ENCODE measurements at places on chromosomes 11 and 22.

GRCh38 chr11:101446238-101446637, 137.6 kb downstream of the TRPC6 start:
- no peak for DNase-seq

DNA sequence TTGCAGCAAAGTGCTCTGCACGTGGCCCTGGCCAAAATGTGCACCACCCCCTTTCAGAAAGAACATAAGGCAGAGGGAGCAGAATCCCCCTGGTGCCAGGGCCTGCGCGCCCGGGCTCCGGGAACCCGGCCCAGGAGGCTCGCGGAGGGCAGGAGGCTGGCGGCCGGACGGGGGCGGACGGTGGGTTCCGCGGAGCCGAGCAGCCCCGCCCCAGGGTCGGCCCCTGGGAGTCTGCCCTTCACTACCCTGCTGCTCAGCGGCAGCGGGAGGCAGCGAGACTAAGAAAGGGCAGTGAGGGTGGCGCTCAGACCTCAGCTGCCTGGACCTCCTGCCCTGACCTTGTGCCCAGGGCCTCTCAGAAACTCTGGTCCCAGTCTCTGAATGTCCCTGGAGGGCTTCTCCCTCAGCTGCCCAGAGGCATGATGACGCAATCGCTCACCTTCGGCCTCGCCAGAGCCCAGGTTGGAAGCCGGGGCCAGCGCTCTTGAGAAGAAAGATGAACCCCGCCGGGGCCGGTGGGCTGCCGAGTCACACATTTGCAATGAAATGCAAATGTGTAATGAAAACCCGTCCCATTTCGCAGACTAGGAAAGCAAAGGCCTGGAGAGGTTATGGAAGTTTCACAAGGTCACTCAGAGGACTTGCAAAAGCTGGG, 1.1 kb upstream of the CLMP start:
- DNase-seq, result no peak

- DNase-seq, result no peak
Observed at GRCh38 chr11:71267807-71268421, 15.5 kb upstream of the SHANK2 start.

DNA sequence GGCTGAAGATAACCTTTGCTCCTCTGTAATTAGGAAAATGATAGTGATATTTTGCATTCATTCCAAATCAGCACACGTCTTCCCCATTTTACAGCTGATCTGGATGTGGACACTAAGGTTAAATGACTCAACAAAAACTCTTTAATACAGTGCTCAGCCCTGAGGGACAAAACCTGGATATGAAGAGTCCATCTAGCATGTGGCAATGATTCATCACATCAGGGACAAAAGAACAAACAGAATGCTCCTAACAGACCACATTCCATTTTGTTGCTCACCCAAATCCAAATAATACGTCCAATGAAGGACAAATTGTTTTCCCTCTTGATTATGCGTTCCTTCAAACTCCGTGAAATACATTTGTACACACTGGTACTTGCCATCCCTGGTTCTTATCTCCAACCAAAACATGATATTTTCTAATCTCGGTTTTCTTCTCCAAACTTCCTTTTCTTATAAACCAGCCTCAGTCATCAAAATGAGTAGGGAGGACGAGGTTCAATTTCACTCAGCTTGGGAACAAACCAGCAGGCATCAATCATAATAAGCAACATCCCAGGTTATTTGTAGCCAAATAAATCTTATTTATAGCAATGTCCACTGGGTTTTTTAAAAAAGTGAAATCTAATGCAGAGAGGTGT, 53.7 kb upstream of the MTMR2 start:
- DNase-seq, result no peak

DNA sequence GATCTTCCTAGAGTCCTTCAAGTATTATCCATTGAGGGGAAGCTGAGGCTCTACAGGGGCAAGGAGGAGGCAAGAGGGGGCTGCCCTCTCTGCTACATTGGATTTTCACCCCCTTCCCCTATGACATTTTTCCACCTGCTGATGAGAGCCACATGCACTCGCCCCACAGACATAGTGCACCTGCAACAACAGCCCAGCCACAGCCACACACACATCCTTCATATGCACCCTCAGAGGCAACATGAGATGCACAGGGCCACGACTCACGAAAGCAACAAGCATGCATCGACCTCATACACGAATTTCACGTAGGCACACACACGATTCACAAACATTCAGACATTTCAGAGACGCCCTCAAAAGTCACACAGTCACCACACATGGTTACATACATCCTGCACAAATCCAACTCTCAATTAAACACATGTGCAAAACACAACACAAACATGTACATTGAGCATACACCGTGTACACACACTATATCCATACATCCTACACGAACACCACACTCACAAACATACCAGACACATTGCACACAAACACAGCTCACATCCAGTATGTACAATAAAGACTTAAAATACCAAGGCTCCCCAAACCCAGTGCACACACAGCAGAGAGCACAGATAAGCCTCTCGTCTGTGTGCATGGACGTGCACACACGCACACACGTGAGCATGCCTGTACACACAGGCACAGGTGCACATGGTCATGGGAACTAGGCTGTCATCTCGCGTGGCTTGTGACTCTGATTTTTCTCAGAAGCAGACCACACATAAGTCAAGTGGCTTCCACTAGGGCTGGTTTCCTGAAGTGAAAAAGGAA, 6.3 kb upstream of the LRRC32 start:
- no peak for DNase-seq

GRCh38 chr11:870418-870817, 27.8 kb downstream of the TSPAN4 start:
- DNase-seq, result no peak

GRCh38 chr22:27776650-27776958, 25.0 kb downstream of the MN1 start:
- DNase-seq, result no peak

- DNase-seq, result no peak
Observed at GRCh38 chr11:25755918-25756584, 575.9 kb upstream of the ANO3 start.

GRCh38 chr11:111944139-111944538, 7.0 kb downstream of the DIXDC1 start:
- no peak for DNase-seq

- no peak for DNase-seq
Observed at GRCh38 chr22:44003405-44004103, 20.5 kb upstream of the PARVB start.

- DNase-seq, result no peak
Observed at GRCh38 chr11:76119779-76120178, 86.5 kb downstream of the WNT11 start.

DNA sequence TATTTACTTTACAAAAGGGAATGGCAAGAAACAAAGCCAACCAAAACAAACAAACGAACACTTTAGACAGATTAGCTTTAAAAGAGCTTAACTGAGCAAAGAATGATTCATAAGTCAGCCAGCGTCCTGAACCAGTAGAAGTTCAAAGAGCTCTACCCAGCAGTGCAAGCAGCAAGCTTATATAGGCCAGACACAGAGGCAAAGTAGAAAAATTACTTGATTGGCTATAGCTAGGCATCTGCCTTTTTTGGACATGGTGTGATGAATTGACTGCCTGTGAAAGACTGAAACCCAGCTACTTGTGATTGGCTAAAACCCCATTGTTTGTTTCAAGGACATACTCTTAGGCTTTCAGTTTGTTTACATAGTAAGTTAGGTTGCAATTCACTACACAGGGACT, 2120.0 kb upstream of the RAG2 start:
- no peak for DNase-seq
